Brain microvascular endothelial cell (primary cell): ENCODE measurements at places on chromosomes 3 and 15.

DNA sequence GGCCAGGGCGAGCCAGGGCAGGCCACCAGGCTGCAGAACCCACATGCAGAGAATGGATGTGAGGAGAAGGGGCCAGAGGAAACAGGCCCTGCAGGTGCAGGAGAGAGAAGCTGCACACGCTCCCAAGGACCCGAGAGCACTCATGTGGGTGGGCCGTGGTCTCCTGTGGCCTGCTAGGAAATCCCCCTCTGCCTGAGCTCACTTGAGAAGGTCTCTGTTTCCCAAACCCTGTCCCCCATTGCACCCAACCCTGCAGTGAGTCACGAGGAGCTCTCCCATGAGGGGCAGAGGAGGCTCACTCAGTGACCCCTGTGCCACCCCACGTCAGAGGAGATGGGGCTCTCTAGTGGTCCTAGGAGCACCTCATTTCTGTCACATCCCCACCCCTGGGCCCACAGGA is 111.1 kb downstream of the KLF13 start:
- no peak for DNase-seq

GRCh38 chr15:71591057-71591456 is 219.3 kb upstream of the NR2E3 start:
- DNase-seq: no peak

DNA sequence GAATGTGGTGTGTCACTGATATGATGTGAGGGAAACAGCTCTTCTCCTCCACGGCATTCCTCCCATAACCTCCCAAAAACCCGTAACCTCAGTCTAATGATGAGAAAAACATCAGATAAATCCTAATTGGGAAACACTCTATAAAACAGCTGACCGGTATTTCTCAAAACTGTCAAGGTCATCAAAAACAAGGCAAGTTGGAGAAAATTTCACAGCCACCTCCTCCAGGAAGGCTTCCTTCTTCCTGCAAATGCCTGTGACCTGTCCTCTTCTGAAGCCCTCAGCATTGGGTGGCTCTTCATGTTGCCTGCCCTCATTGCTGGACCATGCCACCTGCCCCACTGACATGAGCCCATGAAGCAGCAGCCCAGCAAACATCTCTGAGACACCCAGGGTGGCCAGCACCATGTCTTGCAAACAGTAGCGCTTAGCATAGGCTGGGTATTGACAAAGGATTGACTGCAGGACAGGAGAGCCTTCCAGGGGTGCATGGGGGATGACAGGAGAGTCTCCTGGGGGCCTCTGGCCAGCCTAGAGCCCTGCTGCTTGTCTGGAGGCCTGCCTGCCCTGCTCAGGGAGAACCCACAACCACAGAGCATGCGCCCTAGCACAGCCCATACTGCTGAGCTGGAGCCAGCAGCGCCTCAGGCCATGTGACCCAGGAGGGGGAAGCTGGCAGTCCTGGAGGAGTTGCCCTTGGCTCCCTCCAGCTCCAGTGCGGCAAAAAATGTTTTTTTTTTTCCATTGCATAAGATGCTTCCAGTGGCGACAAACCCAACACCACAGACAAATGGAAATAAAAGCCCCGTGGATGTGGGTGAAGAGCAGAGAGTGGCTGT is 49.7 kb downstream of the XXYLT1 start:
- DNase-seq: no peak

DNA sequence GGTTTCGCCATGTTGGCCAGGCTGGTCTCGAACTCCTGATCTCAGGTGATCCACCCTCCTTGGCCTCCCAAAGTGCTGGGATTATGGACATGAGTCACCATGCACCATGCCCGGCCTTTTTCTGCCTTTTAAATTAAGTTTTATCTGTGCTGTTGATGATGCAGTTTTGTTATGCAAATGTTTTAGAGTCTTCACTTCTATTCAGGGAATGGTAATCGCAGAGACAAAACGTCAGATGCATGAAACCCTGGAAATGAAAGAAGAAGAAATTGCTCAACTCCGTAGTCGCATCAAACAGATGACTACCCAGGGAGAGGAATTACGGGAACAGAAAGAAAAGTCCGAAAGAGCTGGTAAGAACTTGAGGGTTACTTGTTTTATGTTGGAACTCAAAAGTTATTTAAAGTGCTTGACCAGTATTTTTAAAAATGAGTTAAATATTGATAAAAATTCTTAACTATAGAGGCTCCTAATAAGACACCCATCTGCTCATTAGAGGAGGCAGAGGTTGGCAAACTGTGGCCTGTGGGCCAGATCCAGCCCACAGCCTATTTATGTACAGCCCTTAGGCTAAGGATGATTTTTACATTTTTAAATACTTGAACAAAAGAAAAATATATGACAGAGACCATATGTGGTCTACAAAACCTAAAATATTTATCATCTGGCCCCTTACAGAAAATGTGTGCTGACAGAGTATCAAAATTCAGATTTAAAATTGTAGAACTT is 127.8 kb upstream of the LRRFIP2 start:
- DNase-seq: no peak

DNA sequence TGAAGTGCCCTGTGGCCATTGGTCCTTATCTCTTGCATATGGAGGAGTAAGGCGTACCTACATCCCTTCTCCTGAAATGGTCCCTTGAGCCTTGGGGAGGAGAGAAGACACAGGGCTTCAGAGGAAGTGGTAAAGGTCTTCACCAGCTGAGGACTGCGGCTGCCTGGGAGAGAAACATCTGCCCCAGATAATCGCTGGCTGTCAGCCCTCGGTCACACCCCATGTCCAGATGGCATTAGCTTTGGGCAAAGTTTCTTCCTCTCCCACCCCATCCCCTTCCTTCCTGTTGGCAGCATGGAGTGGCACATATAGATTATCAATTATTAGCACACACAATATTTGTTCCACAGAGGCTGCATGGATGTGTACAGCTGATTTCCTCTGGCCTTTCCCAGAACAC is 61.6 kb downstream of the LRTM1 start:
- no peak for DNase-seq

DNA sequence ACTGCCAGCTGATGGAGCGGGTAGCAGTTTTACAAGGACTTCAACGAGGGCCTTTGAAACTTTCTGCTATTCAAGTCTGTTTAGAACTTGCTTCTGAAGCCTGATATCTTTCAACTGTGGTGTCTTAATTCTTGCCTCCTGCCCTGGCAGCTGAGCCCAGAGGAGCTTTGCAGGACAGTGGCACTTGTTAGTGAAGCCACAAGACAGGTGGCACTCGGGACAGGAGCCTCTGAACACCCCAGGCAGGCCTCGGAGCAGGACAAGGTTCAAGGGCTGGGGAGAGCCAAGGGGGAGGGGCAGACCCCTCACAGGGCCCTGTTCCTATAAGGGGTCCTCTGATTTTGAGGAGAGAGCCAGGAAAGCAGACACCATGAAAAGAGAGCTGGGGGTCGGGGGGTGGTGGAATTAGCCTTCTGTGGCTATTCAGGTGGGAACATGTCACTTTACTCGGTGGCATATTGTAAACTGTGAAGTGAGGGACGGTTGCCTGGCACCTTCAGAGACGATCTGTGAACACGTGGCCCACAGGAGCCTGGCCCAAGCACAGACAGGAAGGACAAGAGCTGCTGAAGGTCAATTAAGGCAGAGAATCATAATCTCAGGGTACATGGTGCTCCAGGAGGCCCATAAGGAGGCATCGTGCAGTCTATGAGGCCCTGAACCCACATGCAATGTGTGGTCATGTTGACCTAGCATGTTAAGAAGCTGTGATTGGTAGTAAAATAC is 30.1 kb upstream of the KY start:
- DNase-seq: no peak

GRCh38 chr15:85545185-85545584 is 164.8 kb downstream of the AKAP13 start:
- DNase-seq: no peak

DNA sequence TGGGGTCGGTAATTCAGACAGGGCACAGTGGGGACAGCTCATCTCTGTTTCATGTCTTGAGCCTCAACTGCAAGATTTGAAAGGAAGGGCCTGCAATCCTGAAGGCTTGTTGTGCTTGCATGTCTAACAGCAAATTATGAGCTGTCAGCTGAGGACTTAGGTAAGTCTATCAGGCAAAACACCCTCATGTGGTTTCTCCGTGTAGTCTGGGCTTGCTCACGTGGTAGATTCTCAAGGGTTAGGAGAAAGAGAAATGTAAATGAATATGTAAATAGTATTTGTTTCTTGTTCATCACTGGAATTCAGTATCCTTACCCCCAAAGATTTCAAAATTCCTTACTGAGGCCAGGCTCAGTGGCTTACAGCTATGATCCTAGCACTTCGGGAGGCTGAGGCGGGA is 30.1 kb upstream of the HYKK start:
- no peak for DNase-seq

DNA sequence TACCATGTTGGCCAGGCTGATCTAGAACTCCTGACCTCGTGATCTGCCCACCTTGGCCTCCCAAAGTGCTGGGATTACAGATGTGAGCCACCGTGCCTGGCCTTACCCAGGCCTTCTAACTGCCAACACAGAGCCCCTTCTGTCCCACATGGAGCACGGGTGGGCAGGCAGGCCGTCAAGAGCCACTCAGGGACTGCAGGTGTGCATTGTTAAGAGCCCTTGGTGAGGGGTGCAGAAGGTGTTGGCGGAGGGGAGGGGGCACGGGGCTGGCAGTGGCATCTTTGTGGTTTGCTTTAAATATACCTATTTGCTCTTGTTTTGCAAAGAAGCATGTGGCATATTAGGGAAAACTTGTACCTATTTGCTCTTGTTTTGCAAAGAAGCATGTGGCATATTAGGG is 37.3 kb downstream of the SMAD6 start:
- DNase-seq: no peak

GRCh38 chr15:49977306-49977705 is 141.7 kb downstream of the ATP8B4 start:
- no peak for DNase-seq

- DNase-seq: no peak
These were observed 36.3 kb downstream of the ASTE1 start for GRCh38 chr3:130990282-130990681.

GRCh38 chr3:8505621-8506020 is 4.0 kb downstream of the LMCD1 start:
- DNase-seq: no peak

DNA sequence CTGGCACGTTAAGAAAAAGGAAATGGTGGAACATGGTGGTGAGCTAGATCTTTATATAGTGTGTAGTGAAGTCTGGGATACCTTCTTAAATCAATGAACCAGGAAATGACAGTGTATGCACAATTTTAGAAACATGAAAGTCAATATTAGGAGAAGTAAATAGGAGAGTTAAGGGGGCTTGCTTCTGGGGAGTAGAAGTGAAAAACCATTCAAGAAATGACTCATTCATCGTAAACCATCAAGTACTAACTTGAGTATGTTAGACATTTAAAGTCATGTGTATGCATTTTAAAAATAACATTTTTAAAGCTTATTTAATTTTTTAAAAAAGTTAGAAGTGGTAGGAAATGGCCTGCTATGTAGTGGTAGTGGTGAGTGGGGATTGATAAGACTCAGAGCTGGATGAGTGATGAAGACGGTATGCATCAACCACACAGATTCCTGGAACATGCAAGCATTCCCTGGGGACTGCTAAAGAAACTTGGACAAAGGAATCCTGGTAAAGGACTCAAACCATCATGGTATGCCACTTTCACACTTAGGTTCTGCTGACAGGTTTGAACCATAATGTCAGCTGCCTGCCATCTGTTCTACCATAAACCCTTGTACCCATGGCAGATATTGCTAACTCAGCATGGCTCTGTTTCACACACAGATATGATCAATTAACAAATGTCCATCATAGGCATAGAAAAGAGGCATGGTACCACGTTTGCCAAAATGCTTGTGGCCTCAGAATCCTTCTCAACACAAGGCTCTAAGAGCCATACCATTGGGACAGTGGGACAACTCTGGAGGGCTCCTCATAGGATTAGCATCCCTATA is 28.9 kb upstream of the MITF start:
- peak; percentile 82 for DNase-seq

DNA sequence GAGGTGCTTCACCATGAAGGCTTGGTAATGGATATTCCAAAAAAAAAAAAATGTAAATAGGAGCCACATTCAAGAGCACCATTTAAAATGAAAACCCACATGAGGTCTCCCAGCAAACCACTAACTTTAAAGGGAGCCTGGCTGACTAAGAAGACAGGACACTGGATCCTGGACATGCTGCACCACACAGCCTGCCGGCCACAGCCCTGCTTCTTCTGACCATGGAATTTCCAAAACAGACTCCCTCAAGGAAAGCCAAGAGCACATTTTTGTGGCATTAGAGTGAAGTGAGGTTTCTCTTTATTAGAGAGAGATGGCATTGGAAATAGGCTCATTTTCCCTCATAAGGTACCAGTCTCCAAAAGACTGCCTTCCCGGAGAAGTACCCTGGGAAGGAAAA is 113.9 kb downstream of the RORA start:
- no peak for DNase-seq

DNA sequence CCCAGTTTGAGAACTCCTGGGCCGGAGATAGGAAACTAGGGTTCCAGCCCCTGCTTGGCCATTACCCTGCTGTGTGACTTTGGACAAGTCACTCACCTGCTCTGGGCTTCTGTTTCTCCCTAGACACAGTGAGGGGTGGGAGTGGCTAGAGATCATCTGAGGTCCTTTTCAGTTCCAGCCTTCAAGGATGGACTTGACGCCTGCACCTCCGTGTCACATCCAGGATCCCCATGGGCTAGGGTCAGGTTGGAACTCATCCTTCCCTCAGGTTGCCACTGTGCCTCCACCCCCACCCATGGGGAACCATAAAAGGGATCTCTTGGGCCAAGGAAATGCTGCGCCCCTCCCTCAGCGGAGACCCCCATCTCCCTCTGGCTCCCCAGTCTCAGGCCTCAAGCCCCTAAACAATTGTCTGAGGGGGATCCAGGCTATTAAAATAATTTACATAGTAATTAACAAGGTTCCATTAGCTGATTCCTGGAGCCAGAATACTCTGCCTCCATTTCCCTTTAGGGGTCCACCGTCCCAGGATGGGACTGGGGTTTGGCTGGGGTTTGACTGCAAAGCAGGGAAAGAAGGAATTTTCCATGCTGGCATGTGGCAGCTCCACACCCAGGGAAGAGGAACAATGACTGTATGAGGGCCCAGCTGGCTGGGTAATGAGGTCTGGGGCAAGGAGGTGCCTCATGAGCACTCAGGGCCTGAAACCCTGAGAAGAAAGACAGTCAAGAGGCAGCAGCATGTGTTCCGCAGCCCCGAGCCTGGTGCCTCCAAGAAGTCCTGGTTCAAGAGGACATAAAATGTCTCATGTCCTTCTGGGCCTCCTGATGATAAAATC is 177.7 kb downstream of the SMAD6 start:
- DNase-seq: no peak

DNA sequence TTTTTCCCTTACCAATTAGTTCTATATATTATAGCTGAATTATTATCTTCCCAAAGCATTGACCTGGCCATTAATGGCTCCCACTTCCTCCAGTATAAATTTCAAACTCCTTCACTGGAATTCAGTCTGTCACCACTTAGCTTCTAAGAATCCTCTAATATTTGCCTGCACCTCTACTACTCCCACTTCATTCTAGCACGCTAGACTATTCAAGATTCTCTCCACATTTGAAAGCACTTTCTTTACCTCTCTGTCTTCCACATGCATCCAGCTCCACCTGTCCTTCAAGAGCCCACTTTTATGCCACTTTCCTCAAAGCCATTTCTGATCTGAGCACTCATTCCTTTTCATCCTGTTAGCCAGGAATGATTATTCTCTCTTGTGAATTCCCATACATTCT is 15.0 kb downstream of the SENP8 start:
- DNase-seq: no peak

- DNase-seq: no peak
These were observed 31.9 kb downstream of the ACAN start for GRCh38 chr15:88835119-88835518.
